ENCODE measurements at places on chromosomes 3 and 15.

GRCh38 chr3:134619884-134620445 lies 30.9 kb downstream of the KY start:
- no peak for DNase-seq

GRCh38 chr3:147630921-147631415 lies 221.8 kb downstream of the ZIC1 start:
- no peak for DNase-seq

DNA sequence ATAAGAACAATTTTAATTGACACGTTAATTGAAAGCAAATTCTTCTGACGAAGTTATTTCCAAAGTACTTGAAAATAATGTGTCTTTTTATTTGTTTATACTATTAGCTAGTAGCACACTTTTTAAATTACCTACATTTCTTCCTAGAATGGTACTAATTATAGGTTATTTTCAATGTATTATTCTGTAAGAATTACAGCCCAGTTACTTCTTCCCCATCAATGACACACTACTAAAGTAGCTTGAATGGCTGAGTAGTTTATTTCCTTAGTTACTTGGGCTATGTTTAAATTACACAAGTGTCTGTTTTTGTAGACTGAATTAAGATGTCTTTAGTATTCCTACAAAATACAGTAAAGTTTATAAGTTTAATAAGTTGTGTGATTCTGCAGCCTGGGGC lies 217.6 kb upstream of the IL12A start:
- no peak for DNase-seq

DNA sequence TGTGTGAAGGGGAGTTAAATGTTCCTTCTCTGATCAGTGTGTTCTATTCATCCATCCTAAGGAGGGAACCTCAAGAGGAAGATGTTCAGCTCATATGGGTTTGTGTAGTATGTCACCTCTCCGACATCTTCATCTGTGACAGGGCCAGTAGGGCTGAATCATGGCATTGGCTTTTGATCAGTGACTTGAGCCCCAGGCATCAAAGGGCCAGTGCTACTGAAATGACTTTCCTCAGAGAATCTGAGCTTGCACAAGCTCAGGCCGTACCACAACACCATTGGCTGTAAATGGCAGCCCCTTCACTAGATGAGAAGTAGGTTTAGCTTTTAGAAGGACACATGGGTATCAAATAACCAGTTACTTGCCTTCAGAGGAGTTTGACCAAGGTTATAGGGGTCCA lies 183.2 kb upstream of the NR2E3 start:
- no peak for DNase-seq

GRCh38 chr3:134258761-134259347 lies 8.2 kb upstream of the RYK start:
- DNase-seq = no peak

- no peak for DNase-seq
These were observed 16.3 kb upstream of the VPS8 start for GRCh38 chr3:184795522-184796190.

GRCh38 chr3:186902154-186902553 lies 28.2 kb upstream of the ST6GAL1 start:
- DNase-seq = no peak

DNA sequence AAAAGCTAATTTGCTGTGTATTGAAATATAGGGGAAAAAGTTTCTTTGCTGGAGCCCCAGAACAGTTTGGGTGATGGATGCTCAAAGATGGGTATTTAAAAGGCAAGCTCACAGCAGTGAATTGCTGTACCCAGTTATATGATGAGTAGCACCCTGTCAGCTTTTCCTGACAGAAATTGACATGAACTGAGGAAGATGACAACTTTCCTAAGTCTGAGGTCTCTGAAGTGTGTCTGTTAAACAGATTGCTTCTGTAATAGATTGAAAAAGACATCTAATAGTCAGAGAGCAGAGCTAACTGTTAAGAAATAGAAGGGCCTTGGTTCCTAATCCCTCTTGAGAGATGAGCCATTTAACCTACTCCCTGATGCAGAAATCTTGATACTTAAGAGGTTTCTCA lies 1278.0 kb upstream of the ALCAM start:
- no peak for DNase-seq

DNA sequence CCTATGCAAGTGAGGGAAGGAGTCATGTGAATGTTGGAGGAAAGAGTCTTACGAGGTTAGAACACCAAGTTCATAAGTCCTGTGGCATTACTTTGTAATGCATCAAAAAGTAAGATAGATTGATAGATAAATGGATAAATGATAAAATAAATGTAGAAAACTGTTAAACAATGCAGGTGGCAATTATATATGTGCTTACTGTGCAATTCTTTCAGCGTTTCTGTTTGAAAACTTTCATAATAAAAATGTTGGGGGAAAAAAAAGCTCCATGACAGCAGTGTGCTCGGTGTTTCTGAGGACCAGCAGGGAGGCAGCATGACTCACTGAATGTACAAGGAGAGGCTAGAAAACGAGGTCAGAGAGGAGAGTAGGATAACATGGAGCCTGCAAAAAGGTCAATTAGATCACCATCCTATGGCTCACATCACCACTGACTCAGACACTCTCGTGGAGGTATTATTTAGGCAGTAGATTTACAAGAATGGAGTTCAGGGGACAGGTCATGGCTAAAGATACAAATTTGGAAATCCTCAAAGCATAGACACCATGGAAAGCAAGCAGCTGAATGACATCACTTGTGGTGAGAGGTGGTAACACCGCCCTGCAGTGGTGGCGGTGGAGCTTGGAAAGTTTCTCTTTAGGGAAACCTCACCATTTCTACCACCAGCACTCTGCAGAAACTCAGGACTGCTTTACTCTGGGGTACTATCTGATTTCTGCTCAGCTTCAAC lies 219.8 kb downstream of the CTNNB1 start:
- no peak for DNase-seq

DNA sequence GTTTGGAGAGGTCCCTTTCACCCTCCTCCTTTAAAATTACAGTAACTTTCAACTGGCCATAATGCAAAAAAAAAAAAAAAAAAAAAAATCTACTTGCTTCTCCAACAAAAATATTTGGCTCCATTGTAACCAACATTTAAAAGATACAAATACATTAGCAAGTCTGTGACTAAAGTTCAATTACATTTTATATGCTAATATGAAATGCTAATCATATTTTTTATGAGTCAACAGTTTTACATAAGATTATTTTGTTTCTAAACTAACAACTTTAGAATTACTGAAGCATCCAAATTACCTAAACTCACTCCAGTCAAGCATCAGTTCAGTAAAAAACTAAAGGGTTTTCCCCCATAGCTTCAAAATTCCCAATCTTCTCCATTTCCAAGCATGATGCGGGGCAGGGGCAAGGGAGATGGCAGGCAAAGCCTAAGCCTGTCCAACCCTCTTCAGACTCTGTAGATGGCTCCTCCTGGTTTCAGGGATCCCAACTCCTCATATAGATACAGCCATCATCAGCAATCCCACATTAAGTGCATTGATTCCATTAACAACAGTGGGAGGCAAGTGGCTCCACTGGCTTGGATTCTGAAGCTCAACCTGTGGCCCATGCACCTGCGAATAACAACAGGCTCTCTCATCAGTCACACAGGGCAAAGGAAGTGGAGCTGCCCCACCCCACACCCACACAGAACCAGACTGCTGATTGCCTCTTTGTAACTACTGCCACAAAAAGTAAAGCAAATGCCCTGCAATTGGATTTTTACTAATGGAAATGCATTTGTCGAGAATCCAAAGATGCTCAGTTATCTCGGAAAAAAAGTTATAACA lies 15.0 kb downstream of the SFMBT1 start:
- peak; percentile 11 for DNase-seq

- DNase-seq = no peak
These were observed 93.8 kb upstream of the UNC13C start for GRCh38 chr15:53884441-53884840.

- no peak for DNase-seq
These were observed 95.6 kb downstream of the DHX36 start for GRCh38 chr3:154228561-154229216.

- DNase-seq = no peak
These were observed 82.1 kb downstream of the ATP2B2 start for GRCh38 chr3:10423171-10423882.

DNA sequence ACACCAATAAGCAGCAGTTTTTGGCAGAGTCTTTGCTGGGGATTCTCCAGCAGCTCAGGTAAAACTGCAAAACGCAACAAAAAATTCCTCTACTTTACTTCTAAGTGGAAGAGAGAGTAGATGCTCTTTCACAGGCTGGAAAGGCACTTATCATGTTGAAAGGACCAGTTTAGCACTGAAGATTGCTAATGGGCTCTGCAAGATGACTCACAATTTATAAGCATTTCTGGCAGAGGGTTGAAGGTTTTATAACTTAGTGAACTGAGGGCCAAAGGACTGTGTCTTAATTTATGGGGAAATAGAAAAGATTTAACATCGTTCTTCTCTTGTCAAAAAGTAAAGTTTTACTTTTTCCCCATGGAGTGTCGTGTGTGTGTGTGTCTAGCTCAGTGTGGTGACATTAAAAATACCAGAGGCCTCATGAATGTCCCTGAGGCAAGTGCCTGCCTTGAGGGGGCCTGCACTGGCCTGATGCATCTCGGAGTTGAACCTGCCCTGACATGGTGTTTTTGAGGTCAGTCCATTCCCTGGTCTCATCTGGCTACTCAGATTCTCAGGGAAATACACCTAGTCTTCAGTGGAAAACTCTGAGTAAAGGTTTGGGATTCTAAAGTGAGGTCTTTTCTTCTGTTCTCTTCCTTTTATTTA lies 1092.0 kb downstream of the NAALADL2 start:
- DNase-seq = no peak

GRCh38 chr3:108724101-108724500 lies 33.1 kb downstream of the RETNLB start:
- DNase-seq = no peak

GRCh38 chr3:121658716-121659435 lies 1.8 kb downstream of the HCLS1 start:
- no peak for DNase-seq

GRCh38 chr3:59563072-59563605 lies 513.3 kb upstream of the CFAP20DC start:
- no peak for DNase-seq

- no peak for DNase-seq
These were observed 18.4 kb downstream of the CA12 start for GRCh38 chr15:63363292-63363691.

DNA sequence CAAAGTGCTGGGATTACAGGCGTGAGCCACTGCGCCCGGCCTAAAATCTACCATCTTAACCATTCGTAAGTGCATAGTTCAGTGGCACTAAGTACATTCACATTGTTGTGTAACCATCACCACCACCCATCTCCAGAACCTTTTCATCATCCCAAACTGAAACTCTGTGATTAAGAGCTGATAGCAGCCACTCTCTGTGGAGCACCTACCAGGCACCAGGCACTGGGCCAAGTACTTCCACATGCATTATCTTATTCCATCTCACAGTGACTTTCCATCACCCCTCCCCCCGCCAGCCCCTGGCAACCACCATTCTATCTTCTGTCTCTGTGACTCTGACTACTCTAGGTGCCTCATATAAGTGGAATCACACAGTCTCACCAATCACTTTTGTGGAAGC lies 2.3 kb upstream of the INSYN1 start:
- DNase-seq = no peak

DNA sequence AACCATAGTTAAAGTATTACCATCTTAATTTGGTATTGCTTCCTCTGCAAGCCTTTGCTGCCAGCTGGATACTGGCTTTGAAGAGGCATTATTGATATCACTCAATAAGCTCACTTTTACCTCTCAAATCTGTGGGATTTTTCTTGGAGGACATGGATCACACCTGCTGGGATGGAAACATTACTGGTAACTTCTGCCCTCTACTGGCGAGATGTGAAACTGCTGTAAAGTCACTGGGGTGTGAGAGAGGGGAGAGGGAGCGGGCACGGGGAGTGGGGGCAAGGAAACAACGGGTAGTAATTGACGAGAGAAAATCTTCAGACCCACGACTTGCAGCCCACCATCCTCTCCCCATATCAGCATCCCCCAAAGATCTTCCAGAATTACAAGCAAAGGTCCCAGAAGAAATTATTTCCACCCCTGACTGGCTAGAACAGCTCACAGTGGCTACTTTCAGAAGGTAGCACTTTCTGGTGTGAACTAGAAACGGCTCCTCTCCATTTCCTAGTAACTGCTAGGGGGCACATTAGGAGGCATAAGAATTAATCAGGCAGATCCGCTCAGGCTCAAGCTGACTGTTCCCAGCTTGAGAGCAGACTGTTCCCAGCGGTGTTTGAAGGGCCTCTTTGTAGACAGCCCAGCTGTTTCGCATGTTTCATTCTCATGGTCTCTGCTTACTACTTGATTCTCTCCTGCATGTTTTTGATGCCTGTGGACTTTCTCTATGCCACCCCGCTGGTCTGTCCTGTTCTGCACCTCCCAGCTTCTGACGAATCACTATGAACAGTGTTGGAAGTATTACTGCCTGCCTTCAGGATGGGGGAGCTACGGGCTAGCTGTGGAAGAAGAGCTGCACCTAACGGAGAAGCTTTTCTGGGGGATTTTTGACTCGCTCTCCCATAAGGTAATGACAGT lies 230.4 kb upstream of the CHRM5 start:
- no peak for DNase-seq

GRCh38 chr3:129822679-129823078 lies 70.8 kb downstream of the TMCC1 start:
- no peak for DNase-seq

GRCh38 chr3:139325551-139325950 lies 18.3 kb upstream of the MRPS22 start:
- DNase-seq = no peak

DNA sequence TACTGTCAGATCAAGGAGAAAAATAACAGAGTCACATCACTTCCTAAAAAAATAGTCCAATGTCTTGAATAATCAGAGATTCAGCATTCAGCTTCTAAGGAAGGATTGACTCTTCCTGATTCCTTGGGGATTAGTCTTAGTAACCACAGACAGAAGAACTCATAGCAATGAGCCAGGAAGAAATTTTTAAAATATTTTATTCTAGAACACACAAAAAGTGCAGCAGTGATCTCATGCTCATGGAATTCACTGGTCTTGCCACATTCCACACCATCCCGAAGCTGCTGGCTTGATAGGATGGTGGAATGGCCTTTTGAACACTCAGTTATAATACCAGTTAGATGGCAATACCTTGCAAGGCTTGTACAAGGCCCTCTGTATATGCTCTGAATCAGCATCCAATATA lies 43.0 kb upstream of the ABI3BP start:
- DNase-seq = no peak

- DNase-seq = no peak
These were observed 1.2 kb downstream of the LPCAT4 start for GRCh38 chr15:34365836-34366235.
